NCI-H146 (cell line): ENCODE measurements at places on chromosomes 1 and 21.
A peak's percentile ranks its signal among the peaks of the same experiment; 100 is the strongest.

GRCh38 chr1:56540467-56540866 is 38.9 kb downstream of the PLPP3 start:
- DNase-seq, result no peak

- no peak for DNase-seq
Observed at GRCh38 chr1:228687587-228687986, 47.7 kb upstream of the RHOU start.

DNA sequence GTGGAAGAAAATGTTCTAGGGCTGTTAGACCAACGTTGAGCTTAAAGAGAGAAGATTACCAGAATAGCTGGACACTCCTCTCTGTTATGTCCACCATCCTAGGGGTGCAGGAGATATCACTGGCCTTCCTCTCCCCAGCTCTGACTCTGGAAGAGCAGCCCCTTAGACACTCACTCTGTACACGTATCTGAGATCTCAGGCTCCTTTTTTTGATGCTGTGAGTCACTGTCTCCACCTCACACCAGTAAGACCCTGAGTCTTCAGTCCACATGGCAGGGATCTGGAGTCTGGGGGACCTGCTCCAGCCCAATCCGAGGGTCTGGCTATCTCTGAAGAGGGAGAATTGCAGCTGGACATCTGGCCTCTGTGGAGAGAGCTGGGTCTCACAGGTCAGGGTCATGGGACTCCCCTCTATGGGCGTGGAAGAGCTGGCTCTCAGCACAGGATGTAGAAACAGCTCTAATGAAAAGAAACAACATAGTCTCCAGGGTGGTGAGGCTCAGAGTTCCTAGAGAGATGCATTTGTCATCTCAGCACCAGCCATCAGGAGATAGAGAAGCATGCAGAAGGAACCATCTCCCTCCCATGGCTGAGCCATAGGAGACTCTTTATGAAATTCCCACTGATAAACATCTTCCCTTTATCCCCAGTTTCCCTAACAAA is 3.5 kb downstream of the FCRL3 start:
- no peak for DNase-seq

DNA sequence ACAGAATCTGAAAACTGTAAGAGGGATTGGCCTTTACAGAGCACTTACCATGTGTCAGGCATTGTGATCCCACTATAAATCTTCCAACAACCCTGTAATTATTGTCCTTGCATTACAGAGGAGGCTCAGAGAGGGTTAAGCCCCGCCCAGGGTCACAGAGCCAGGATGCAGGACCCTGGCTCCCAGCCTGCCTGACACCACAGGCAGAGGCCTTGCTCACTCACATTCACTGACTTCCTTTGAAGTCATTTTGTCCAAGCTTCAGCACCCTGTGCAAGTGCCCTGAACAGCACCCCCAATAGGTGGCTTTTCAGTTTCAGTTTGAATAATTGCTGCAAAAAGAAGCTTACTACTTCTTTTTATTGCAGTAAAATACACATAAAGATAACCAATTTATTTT is 256.8 kb upstream of the NFIA start:
- DNase-seq, result no peak

DNA sequence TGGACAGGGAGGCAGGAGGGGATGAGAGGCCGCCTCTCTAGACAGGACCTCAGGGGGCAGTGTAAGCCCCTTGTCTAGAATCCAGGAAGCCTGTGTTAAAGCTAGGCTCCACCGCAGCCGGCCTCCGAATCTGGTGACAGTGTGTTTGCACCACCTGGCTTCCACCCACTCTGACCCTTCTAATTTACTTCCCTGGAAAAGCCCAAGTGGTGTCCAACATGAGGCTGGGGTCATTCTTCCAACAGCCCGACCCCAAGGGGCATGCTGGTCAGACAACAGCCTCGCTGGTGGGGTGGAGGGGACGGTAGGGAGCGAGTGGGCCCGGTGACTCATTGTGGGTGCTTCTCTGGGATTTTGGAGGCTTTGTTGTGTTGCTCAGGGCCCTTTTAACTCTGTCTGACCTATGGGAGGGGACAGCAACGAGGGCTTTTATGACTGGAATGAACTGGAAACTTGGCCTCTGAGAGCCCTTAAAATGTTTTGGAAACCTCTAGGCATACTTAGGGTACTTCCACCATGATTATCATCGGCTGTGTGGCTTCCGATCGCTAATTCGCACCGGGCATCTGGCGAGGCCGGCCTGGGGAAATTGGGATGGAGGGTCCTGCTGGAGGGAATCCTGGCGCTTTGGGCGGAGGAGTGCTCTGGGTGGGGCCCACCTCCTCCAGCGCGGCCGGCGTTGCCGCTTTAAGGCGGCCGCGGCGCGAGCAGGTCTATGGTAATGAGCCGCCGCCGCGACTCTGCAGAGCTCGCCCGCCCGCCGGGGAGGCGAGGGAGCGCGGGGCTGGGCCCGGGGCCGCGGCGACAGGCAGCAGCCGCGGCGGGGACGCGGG is at the start of gene CELSR2:
TSS of gene CELSR2 (plus strand) at position 743 of the 833 bp plus-strand sequence. CDS start 541 bp downstream, outside the sequence.
- DNase-seq, result peak; percentile 77

DNA sequence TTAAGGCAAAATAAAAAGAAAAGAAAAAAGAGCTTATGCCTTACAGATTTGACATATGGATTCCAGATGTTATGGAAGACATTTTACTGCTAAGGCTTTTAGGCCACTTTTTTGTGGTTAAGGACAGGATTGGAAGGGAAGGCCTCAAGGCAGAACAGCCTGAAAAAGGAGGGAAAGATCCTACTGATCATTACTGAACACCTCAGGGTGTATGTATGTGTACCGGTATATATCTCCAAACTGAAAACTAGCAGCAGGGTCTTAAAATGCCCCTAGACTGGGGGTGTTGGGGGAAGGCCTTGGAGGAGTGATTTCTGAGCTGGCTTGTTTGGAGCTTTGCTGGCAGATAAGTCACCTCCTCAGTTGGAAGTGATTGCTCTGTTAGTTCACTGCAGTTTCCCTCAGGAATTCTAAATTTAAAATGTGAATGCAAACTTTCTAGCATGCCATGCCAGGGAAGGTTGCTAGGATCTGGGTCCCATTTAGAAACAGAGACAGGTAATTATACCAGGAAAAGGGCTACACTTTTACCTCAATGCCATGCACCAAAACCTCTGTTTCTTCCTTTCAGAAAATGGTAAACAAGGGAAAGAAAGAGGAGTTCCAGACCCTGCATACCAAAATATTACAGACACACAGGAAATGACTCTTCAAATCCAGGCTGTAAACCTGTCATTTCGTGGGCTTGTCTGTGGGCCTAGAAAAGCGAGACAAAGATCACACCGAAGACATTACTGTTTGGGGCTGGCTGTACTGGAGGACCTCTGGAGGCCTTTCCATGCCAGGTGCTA is 15.0 kb downstream of the C1orf52 start:
- DNase-seq, result no peak

DNA sequence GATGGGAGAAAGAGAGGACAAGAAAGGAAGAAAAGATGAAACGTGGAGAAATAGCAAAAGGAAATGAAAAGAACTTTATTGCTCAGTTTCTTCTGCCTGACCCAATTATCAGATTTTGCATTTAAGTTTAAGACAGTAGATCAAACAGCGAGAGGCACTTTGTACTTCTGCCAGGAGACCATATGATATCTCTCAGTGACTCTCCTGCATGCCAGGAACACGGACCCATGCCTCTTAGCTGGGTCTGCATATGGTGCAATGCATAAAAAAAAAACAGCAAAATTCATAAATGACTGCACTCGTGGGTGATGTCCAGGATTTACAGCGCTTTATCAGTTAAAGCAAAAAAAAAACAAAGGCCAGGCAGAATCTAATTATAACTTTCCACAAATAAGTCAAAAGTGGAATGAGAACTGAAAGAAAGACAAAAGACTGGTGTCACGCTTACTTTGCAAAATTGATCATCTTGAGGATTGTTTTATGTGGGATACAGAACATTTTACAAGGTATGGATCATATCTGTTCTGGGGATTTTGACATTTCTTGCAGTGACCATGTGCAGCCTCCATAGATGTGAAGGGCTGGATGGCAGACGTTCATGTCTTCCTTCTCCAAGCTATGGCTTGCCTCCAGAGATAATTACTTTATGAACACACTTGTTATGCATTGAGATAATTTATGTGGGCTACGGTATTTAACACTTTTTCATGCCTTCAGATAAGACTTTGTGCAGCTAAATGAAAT is 79.5 kb downstream of the RUNX1 start:
- DNase-seq, result no peak

GRCh38 chr1:14661222-14661621 is 62.7 kb downstream of the KAZN start:
- DNase-seq, result no peak

GRCh38 chr1:113792986-113793385 is 19.3 kb downstream of the RSBN1 start:
- no peak for DNase-seq

- no peak for DNase-seq
Observed at GRCh38 chr1:242089911-242090310, 91.0 kb upstream of the MAP1LC3C start.
